ENCODE measurements at places on chromosomes 2 and 18.

GRCh38 chr2:177413703-177414102, 21.1 kb downstream of the AGPS start:
- DNase-seq = no peak

GRCh38 chr18:3832025-3832638, 382.2 kb downstream of the TGIF1 start:
- no peak for DNase-seq

DNA sequence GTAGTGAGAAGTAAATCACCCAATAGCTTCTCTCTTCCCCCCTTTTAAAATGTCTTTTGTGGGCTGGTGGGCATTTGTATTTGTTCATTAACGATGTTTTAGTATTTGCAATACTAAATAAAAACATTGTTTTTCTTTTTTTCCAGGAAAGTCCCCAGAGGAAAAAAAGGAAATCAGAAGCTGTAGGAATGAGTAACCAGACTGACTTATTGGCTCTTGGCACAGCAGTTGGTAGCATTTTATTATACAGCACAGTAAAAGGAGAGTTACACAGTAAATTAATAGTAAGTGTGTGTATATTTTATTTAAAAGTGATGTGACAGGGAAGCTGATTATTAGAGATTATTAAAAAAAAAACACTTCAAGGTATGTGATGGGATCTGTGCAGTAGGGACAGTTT, 7.4 kb downstream of the WDR43 start:
- no peak for DNase-seq

GRCh38 chr2:143611336-143611735, 482.1 kb downstream of the ARHGAP15 start:
- no peak for DNase-seq

GRCh38 chr18:26703170-26703930, 155.0 kb upstream of the KCTD1 start:
- DNase-seq = no peak

GRCh38 chr2:179298666-179299065, 34.0 kb upstream of the SESTD1 start:
- DNase-seq = no peak

DNA sequence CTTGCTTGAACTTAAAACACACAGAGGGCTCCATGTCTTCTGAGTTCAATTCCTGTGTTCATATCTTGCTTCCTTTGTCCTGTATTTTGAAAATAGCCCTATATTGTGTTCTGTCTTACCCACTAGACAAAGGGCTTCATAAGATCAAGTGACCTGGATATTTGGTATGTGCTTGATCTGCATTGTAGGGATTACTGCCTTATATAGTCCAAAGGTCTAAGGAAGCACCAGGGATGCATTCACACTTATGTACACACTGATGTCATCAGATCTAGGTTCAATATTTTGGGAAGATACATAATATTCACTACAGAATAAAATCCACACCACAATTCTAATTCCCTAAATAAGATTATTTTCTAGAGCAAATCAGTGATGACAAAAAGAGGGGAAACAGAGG, 278.0 kb upstream of the KYNU start:
- no peak for DNase-seq

DNA sequence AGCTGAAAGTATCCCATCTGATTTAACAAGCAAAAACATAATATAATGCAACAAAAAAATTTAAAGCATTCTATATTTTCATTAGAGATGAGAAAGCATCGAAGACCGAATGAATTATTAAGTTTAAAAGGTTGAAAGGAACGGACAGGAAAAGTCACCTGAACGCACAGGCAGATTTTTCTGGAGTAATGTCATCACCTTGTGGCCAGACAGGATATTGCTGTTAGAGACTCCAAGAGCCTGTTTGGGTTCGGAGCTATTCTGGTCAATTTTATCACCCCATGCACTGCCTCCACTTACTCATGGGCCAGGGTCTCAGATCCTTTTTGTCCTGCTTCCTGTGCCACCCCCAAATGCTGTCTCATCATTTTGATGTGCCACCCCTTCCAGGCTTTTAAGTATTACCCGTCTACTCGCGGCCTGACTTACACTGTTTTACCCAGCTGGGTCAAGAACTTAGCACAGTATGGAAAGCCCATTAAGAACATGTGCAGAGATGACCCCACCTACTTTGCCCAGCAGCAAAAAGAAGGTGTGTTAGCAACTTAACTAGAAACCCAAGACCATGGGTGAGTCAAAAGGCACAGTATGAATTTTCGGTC, 27.3 kb downstream of the GKN2 start:
- no peak for DNase-seq

DNA sequence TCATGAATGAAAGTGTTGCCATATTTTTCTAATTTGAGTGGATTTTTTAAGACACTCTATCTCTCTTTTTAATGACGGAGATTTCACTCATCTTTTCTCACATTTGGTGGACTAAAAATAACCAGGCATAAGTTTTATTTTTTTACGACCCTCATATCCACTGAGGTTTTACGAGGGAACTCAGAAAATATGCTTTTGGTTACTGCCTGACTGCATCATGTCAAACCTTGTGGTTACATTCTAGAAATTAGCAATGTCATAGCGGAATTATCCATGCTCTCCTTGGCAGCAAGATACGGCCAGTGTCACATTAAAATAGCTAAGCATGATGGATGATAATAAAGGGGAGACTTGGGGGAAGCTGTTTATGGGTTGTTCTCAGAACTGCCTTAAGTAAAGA, 428.6 kb upstream of the FSHR start:
- no peak for DNase-seq

GRCh38 chr2:120587279-120587996, 148.2 kb upstream of the GLI2 start:
- no peak for DNase-seq

GRCh38 chr2:36456227-36457175, 100.9 kb downstream of the CRIM1 start:
- no peak for DNase-seq
